ENCODE measurements at places on chromosomes 3 and 15. TPM values are rescaled to one million over a fixed set of nuclear protein-coding genes. Genes with fewer than 3 reads are reported as not detected.

DNA sequence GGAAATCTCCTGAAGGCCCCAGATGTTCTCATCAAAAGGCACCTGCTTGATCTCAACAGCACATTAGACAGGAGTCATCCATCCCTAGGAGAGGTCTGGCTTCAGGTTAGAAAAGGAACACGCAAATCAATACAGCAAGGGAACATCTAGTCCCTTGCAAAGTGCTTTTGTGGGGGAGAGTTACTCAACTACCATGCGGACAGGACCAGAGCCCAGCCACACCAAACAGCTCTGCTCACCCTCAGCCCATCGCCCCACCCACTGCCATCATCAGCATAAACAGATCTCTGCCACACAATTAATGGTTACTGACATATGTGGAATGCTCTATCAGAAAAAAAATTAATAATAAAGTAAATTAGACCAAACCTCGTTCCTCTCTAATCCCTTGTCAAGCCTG is 85.6 kb downstream of the MYLK start:
- no peak for DNase-seq

DNA sequence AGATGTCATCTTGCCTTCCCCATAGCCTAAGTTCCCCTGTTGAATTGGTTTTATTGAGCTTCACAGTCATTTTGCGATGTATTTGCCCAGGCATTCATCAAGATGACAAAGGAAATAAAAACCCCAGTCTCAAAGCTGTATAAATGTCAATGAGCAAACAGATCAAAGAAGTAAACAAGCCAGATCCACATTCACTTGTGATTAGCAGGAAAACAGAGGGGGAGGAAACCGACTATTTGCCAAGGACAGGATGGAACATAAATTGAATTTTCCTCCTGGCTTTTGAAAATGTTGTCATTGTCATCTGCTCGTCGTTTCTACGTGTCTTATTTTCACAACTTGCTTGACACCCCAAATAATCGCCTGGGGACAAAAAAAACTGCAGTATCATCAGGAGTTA is 83.5 kb downstream of the SV2B start:
- no peak for DNase-seq

- DNase-seq, result no peak
These were observed 791.6 kb downstream of the ROBO1 start for GRCh38 chr3:78976200-78976599.

DNA sequence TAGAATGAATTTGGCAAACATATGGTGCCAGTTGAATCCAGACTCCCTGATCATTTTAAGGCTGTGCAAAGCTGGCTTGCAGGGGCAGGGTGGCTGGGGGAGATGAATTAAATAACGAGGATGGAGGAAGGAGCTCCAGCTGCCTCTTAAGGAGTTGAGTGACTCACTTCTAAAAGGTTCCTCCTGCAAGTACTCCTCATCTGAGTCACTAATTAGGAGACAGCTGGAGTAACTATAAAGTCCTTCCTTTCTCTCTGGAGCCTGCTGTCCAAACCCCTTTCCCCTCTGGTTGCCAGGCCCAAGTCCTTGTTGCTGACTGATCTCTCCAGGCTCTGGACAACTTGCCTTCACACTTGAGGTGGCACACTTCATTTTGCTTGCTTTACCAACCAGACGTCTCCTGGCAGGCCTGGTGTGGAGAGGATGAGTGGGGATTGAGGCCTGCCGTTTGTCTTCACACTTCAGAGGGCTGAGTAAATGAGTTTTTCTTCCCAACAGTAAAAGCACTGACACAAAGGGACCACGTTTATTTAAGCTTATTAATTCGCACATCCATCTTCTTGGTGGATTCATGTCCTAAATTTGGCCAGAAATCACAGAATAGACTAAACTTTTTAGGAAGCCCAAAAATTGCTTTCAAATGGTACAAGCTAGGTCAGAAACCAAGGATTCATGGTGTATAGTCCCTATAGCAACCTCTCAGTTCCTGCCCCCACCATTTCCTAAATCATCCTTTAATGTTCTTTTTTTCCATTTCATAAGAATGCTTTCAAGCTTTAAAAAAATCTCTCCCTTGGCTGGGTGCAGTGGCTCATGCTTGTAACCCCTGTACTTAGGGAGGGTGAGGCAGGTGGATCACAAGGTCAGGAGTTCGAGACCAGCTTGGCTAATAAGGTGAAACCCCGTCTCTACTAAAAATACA is 90.5 kb upstream of the MYRIP start:
- DNase-seq, result no peak

DNA sequence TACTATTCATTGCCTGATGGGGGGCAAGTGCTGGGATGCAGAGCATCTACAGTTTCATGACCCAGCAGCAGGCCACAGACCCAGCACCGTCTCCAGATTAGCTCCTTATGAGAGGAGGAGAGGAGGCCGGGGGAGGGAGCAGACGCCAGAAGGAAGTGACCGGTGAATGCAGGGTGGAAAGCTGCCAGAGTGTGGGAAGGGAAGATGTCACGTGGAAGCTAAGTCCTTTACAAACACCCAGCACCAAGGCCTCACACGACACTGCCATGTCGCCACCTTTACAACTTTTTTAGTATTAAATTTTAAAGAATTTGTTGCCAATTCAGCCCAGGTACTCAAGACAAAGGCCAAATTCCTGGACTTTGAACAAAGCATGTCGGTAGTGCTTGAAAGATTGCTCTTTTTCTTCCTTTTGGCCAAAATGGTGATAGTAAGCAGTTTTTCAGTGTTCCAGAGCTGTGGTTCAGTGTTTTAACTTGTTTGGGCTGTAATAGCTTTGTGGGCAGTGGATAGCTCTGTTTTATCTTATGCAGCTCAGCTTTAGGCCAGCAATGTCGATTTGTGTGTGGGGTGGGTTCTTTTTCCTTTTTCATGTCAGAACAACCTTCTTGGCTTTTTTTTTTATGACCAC is 58.2 kb downstream of the ZBTB38 start:
- DNase-seq, result peak; percentile 95

GRCh38 chr3:109532257-109533216 is 195.2 kb upstream of the DPPA4 start:
- DNase-seq, result no peak

DNA sequence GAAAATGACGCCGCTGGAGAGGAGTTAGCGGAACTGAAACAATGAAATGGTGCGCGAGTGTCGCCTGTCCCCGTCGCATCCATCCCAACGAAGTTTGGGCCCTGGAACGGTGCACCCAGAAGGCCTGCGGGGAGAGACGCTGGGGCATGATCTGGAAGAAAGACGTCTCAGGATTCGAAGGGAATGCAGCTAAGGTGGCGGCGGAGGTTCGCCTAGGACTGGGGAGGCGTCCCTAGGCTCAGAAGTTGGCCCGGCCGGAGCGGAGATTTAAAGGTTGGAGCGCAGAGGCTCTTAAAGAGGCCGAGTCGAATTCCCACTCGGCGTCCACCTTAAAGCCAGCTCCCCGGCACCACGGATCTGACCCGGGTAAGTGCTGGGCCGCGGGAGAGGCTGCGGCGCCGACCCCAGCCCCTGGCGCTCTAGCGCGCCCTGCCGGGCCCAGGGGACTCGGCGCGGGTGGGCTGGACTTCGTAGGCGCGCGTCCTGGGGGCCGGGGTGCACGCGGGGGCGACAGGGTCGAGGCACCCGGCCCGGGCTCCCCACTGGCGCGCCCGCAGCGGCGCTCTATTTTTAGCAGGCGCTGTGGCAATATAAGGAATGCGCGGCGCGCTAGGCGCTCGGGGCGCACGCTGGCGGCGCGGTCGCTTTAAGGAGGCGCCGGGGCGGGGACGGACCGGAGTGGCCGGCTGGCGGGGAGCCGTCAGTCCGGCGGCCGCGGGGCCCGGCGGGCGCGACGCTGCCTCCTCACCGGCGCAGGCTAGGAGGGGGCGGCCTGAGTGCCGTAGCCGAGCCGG is at the start of gene MRAS:
Gene MRAS (plus strand): TSS at position 620 of the 794 bp plus-strand sequence. CDS start 24,305 bp downstream, outside the sequence.
- DNase-seq, result peak; percentile 90

DNA sequence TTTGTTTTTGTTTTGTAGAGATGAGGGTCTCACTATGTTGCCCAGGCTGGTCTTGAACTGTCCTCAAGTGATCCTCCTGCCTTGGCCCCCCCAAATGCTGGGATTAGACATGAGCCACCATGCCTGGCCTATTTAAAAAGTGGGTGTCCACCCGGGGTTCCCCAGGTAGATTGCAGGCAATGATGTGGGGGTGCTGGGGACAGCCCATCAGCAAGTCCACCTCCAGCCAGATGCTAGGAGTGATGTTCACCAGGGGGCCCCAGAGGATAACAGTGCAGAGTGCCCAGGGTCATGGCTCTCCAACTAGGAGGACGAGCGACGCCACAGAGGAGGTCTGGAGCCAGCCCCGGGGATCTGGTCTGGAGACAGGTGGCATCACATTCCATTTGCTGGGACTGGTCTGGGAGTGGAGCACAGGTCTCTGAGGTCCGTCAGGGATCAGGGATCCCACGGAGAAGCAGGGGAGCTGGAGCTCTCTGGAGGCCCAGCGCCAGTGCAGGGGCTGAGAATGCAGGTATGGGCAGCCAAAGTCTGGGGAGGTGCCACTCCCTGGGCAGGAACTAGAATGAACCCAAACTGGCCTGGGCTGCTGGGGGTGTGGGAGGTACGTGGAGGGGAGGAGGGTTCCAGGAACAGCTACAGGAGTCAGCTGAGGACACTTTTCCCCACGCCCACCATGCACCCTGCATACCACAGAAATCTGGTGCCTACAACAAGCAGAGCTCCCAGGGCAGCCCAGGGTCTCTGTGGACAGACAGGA is 51.2 kb upstream of the PCSK6 start:
- peak; percentile 63 for DNase-seq

- DNase-seq, result no peak
These were observed 7.9 kb upstream of the DOCK3 start for GRCh38 chr3:50666837-50667236.

DNA sequence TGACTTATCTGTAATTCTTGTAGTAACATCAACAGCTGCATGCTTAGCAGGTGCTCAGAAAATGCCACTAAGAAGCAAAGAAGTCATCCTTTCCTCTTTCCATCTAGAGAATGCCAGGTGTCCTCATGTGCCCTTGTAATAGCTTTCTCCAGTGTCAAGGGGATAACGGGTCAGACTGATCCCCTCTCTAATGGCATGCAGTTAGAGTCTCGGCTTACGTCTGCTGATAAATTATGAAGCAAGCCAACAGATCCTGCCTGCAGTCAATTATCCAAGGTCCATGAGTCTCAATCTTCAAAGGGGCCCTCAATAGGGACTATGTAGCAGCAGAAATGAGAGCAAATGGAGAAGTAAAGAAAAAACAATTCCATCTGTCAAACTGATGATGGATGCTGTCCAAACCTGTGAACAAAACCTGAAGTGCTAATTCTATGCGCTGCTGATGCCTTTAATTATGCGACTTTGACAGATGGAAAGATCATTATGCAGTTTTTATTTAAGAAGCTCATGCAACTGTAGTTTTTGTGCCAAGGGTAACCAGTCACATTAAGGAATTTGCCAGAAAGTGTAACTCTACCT is 162.8 kb upstream of the PEX5L start:
- no peak for DNase-seq

GRCh38 chr3:55297706-55298105 is 189.4 kb downstream of the WNT5A start:
- DNase-seq, result no peak

DNA sequence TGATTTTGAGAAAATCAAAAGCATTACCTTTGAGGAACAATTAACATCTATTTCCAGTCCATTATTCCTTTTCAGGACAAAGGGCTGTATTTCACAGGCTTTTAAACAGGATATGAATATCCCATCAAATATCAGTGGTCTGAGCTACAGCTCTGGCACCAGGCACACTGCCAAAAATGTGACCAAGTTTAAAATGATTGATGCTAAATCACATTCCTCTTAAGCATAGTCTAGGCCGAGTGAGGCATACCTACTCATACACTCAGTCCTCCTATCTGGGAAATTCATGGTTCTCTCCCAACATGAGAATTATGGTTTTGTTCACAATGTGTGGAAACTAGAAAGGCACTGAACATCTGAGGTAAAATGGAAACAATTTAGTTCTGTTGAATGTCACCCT is 683.5 kb downstream of the TUSC7 start:
- no peak for DNase-seq

- no peak for DNase-seq
These were observed 12.7 kb upstream of the CLDN16 start for GRCh38 chr3:190375246-190375645.

DNA sequence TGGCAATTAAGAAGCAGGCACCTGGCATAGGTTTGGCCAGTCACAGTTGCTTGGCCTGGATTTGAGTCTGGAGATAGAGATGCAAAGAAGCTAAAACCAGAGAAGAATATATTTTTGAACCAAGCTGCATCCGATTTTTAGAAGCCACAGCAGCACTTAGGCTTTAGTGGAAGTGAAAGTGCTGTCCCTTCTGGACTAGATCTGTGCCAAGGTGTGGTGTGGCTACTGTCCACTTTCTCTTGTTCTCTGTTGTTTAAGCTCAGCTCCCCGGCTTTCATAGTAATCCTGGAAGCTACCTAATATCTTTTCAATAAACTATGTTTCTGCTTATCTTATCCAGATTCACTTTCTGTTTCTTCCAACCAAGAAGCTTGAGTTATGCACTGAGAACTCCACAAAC is 183.4 kb upstream of the THRB start:
- DNase-seq, result no peak

DNA sequence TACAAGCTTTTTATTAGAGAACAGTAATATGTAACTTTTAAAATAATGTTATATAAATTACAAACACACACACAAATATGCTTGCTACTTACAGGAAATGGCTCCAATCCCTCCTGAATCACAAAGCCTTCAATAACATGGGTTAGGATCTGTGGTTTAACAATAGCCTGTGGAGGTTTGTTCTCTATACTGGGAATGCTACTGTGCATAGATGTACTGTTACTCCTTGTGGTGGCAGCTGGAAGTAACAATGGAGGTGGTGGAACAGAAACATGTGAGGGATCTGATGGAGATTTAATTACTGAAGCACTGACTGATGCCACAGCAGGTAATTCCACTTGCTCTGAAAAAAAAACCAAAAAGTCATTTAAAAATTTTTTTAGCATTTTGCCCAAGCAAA is 64.4 kb downstream of the PHC3 start:
- DNase-seq, result no peak

DNA sequence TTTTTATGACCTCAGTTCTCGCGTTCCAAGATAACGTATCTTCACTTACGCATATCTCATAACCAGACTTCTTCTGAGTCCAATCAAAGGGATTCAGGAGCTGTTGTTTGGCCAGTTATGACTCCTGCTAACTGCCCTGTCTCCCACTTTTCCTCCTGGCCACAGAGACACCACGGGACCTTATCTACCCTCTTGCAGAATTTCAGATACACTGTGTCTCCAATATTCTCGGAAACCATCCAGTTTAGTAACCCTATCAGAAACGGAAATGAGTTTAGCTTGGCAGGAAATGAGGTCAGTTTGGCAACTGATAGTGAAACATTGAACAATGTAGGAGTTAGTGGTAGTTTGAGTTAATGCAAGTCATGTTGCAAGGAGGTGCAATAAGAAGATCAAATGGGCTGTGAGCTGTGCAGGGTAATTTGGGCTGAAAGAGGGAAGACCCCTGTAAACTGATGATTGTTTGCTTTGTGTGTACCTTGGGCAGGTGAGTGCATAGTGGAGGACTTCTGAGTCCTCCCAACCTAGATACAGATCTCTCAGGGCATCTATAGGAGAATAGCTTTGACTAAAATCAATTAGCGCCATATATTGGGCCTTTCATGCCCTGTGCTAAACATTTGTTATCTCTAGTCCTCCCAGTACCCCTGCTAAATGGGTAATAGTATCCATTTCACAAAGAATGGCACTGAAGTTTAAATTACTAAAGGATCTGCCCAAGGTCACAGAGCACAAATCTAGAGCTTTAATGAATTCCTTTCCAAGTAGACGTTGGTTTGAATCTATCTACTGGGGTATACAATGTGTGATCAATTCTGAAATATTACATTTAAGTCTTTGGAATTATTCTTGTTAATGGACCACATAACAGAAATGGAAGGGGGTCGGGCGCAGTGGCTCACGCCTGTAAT is 41.3 kb upstream of the PIK3CB start:
- DNase-seq, result no peak

Gene CLEC3B
- total RNA-seq, result 97.2 TPM

Gene SORD
- 5.4 TPM for total RNA-seq

Measured in sigmoid colon (tissue), 7 donors.